Hematopoietic multipotent progenitor cell treated with erythropoietin and hydrocortisone succinate and interleukin-3 and kit ligand, for 8 days (in vitro differentiated cells): ENCODE measurements at places on chromosomes 1 and 21.
A peak's percentile ranks its signal among the peaks of the same experiment; 100 is the strongest.

GRCh38 chr21:45816794-45817193 is 164.8 kb upstream of the COL6A1 start:
- no peak for DNase-seq

DNA sequence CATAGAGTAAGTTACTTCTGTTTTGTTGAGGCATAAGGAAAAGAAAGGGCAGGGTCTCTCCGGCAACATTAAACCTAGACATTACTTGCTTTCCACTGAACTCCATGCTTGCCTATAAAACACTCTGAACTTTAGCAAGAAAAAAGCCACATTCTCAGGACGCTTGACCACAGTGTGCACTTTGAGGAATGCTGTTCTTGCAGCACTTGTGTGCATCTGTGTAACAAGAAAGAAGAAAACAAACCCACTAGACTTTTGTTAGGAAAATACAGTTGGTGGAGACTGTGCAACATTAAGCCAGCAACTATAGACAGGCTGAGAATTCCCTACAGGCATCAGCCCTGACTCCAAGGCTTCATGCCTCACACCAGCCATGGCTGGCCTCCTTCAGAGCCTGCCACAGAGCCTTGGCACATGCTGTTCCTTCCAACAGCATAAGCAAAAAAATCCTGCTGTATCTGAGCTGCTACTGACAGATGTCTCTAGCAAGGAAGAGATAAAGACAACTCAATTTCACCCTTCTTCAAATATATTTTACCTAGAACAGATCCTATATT is 5.8 kb downstream of the PDZK1 start:
- no peak for DNase-seq

GRCh38 chr1:114152508-114153260 is 985 bp downstream of the SYT6 start:
- DNase-seq: no peak

DNA sequence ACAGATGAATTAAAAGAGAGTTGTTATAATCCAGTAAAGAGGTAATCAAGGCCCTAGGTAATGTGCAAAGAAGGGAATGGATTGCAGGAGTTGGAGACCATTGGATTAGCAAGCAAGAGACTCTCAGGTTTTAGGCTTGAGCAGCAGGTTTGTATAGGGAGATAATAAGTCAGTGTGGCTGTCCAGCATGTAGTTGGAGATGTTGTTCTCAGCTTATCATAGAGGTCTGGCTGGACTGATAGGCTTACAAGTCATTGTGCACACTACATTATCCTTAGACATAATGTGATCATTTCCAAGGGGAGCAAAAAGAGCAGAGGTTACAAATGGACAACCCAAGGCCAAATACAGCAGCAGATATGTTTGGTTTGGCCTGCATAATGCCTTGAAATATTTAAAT is 45.9 kb upstream of the SAMD13 start:
- DNase-seq: peak; percentile 77

GRCh38 chr21:36431252-36431651 is 46.1 kb downstream of the CHAF1B start:
- no peak for DNase-seq
